Spinal cord (tissue), 10 donors: ENCODE measurements at places on chromosomes 11 and 22.
A peak's percentile ranks its signal among the peaks of the same experiment; 100 is the strongest.

GRCh38 chr11:118921121-118921928 lies 4.4 kb downstream of the BCL9L start:
- DNase-seq: no peak

- no peak for DNase-seq
Observed at GRCh38 chr22:27450448-27450847, 351.1 kb downstream of the MN1 start.

GRCh38 chr11:9493492-9493891 lies 32.7 kb downstream of the ZNF143 start:
- DNase-seq: no peak

- DNase-seq: no peak
Observed at GRCh38 chr11:18065572-18065971, 19.5 kb upstream of the TPH1 start.

DNA sequence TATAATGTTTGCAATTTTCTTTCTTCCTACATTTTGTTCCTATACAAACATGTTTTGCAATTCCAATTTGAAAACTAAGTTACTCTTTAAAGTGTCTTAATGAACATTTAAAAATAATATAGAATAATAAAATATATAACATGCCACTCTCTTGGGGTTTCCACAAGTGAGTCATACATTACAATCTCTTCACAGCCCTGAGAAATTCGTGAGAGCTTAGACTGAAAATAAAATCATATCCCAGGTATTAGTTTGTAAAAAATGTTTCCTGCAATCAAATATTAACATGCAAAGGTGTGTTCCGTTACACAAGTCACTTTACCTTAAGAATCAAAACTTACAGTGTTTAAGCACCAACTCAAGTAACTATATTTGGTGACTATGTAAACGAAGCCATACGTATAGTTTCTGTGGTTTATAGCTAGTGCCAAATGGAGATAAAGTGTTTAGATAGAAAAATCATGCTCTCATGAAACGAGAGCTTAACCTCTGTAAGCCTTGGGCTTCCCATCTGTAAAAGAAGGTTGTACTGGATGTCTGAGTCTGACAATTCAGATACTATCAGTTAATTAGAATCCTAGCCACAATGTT lies 253.6 kb upstream of the ANO3 start:
- no peak for DNase-seq

GRCh38 chr11:113991718-113992458 lies 17.0 kb downstream of the HTR3A start:
- peak; percentile 31 for DNase-seq

DNA sequence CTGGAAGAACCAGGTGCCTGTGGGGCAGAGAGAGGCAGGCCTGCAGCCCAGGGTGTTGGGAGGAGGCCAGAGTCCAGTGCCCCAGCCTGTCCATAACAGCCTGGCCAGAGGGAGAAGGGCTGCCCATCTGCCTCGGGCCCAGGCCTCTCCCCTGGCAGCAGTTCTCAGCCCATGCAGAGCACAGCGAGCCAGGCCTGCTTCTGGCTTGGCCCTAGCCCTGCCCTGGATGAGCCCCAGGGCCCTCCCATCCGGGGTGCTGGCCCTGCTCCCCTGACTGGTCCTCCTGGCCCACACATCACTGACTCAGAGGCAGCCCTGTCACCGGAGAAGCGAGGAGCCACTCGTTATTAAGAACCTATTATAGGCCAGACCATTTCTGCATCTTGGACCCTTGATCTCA lies 19.7 kb upstream of the MYRF start:
- no peak for DNase-seq

- DNase-seq: no peak
Observed at GRCh38 chr11:11389238-11389637, 36.2 kb upstream of the CSNK2A3 start.

- peak; percentile 60 for DNase-seq
Observed at GRCh38 chr11:59183771-59184170, 11.8 kb downstream of the DTX4 start.

DNA sequence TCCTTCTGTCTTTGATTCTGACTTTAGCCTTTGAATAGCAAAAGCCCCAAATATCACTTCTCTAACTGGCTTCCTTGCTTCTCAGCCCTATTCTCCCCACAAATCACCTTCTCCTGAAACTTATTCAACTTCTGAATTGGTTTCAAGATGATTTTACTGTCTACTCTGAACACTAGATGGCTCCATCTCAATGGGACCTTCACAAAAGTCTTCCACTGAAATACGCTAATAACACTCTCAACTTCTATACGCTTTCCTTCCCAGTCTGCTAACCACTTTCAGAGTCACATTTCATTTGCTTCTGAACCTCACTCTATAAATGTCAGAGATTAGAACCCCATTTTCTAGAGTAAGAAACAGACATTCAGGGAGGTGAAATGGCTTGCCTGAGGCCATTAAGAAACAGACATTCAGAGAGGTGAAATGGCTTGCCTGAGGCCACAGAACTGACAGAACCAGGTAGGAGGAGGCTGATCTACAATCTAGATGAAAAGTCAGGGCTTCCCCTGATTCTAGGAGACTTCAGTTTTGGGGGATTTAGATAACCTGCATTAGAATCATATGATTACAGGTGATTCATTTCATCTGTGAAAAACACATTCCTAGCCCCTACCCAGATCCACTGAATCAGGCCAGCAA lies 20.6 kb downstream of the MORC2 start:
- peak; percentile 81 for DNase-seq

GRCh38 chr11:3155691-3156258 lies 9.3 kb downstream of the OSBPL5 start:
- no peak for DNase-seq

- DNase-seq: no peak
Observed at GRCh38 chr11:11425806-11426205, 72.8 kb upstream of the CSNK2A3 start.

DNA sequence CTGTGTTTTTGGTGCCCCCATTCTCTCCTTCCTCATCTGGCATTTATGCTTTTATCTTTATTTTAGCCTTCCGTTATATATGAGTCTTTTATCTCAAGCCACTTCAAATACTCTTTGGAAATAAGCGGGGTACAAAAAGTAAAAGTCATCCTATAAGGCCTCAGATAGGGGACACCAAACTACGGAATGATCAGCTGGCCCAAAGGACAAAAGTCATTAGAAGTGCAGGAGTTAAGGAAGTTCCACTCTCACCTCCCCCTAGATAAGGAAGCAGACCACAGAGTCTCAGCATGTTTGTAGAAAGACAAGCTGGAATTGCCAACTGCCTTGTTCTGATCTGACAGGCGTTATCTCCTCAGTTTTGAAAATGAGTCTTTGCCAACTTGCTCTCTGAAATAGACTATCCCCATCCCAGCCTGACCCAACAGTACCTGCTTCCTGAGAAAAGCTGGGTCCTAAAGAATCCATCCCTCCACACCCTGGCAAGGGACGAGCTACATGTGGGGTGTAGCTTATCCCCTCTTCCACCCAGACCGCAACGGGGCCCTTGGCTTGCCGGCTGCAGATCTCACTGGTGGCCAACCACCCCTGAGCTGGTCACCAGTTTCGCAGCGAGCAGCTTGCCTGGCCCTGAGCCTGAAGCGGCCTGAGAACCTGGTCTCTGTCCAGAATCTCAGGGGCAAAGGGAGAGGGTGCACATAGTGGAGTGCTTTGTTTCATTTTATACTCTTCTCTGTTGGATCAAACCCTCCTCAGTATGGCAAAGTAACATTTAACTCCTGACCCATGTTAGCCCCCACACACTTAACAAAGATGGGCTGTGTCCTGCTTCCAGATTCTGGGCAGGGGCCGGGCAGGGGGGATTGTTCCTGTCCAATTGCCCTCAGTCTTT lies 13.8 kb downstream of the FADS2 start:
- no peak for DNase-seq

- no peak for DNase-seq
Observed at GRCh38 chr11:7575841-7576725, 62.3 kb downstream of the PPFIBP2 start.

GRCh38 chr22:31496735-31497146 lies 405 bp downstream of the SFI1 start:
- no peak for DNase-seq

DNA sequence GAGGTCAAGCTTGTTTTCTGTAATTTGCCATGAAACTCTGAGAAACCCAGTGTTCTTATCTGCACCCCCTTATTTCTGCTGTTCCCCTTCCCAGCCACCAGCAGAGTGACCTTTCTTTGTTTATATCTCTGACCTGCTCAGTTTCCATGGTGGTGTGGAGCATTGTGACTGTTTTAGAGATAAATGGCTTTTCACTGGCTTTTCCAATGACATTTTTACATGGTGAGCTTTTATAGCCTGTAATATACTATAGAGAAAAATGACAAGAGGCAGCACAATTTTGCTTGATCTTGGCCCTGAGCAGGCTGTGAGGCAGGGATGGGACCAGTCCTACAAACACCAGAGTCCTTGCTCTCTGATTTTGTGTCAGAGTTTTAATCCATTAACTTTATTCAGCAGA lies 233.9 kb downstream of the FAT3 start:
- no peak for DNase-seq

DNA sequence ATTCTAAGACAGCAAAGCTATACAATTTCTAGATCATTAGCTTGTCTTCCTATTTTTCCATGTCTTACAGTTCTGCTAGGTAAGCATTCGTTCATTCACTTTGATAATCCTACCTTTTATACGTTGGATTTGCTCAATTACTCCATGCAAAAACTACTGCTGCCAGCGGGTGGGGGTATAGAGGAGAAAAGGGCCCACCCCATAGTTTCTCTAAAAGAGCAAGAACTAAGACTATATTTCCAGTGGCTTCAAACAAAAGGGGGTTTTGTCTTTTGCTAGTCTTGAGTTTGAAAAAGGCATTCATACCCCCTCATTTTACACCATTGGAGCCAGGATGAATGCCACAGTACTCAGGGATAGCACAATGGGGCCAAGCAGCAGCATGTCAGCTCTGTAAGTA lies 155.7 kb downstream of the WT1 start:
- no peak for DNase-seq

DNA sequence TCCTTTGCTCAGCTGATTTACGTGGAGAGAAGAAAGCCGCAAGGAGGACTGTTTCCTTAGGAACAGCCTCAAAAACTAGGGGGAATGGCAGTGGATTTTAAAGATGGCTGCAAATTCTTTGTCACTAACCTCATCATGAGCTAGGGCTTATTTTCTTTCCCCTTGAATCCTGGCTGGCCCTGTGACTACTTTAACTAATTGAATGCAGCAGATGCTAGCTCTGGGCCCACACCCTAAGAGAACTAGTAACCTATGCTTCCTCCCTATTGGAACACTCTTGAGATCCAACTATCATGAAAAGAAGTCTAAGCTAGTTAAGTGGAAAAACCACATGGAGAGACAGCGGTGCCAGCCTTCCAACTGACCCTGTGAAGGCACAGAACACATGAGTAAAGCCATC lies 421.3 kb upstream of the NARS2 start:
- no peak for DNase-seq

DNA sequence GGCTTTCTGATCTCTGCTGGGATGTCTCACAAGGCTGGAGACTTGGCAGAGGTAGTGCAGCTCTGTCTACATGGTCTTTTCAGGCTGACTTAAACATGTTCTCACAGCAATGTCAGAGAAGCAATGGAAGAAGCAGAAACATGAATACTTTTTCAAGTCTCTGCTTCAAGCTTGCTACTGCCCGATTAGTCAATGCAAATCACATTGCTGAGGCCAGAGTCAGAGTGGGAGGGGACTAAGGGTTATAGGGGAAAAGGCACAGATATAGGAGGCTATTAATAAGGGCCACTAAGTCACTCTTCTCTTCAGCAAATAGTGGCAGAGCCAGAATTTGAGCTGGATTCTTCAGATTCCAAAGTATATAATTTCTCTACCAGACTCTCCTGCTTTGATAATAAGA lies 390.5 kb downstream of the TMEM135 start:
- no peak for DNase-seq

DNA sequence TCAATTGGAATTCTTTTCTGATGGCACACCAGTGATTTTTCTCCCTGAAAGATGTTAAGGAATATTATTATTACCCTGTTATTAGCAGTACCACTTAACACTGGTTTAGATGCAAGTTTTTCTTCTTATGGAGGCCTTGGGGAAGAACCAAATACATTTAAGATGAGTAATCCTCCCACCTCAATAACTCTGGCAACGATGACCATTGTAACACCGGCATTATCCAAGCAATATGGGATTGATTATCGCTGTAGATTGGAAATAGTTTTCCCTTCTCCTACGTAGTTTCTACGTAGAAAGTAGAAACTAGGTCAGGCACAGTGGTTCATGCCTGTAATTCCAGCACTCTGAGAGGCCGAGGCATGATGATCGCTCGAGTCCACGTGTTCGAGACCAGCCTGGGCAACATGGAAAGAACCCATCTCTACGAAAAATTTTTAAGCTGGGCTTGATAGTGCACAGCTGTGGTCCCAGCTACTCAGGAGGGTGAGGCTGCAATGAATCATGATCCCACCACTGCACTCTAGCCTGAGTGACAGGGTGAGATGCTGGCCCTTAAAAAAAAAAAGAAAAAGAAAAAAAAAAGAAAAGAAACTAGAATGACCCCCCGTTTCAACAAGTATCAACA lies 45.5 kb downstream of the PACSIN2 start:
- no peak for DNase-seq

- DNase-seq: no peak
Observed at GRCh38 chr11:59138643-59139042, 4.0 kb upstream of the FAM111A start.

DNA sequence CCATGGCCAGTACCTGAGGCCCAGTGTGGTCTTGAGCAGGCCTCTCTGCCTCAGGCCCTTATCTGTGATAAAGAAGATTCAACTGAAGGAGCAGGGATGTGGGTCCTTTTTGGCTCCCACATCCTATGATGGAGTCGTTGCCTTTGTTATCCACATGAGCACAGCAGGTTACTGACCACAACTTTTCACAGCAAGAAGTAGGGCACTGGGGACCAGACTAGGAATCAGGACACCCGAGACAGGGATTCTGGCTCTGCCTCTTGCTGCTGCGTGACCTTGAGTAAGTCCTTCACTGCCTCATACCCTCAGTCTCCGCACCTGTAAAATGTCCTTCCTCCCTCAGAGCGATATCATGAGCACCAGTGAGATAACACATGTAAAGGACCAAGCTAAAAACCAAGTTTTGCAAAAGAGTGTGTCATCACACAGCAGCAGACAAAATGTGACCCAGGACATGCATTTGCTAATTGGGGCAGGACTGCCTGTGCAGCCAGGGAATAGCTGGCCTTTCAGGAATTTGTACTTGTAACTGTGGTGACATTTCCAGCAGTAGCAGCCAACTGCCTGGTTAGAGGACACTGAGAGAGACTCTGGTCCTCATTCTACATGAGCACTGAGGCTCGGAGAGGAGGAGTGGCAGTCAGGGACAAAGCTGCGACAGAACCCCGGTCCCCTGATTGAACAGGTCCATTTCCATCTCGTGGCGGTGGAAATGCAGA lies 13.2 kb upstream of the SMIM35 start:
- no peak for DNase-seq

GRCh38 chr11:2268729-2269600 lies 1.4 kb downstream of the ASCL2 start:
- DNase-seq: no peak

- no peak for DNase-seq
Observed at GRCh38 chr11:128419012-128419767, 168.2 kb downstream of the ETS1 start.
